Motor neuron (in vitro differentiated cells): ENCODE measurements at places on chromosomes 3 and 15.

- ATAC-seq = no peak
Observed at GRCh38 chr3:131731709-131732108, 228.9 kb upstream of the MRPL3 start.

DNA sequence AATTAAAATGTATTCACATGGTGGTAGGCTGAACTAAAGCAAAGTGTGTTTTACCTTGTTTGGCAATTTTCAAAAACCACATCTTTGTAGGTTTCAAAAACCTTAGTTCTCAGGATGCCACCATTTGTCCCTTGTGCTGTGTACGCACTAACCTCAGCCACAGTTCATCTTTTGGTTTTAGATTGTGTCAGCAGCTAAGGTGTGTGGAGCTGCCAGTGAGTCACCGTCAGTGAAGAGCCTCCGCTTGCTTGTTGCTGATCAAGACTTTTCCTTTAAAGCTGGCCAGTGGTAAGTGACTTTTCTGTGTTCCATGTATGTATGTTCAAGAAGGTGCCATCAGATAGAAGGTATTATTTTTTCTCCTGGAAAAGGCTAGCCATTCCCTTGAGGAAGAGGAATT, 21.1 kb downstream of the OXNAD1 start:
- no peak for ATAC-seq

GRCh38 chr15:64525828-64526530, 65.6 kb downstream of the ZNF609 start:
- ATAC-seq = no peak

DNA sequence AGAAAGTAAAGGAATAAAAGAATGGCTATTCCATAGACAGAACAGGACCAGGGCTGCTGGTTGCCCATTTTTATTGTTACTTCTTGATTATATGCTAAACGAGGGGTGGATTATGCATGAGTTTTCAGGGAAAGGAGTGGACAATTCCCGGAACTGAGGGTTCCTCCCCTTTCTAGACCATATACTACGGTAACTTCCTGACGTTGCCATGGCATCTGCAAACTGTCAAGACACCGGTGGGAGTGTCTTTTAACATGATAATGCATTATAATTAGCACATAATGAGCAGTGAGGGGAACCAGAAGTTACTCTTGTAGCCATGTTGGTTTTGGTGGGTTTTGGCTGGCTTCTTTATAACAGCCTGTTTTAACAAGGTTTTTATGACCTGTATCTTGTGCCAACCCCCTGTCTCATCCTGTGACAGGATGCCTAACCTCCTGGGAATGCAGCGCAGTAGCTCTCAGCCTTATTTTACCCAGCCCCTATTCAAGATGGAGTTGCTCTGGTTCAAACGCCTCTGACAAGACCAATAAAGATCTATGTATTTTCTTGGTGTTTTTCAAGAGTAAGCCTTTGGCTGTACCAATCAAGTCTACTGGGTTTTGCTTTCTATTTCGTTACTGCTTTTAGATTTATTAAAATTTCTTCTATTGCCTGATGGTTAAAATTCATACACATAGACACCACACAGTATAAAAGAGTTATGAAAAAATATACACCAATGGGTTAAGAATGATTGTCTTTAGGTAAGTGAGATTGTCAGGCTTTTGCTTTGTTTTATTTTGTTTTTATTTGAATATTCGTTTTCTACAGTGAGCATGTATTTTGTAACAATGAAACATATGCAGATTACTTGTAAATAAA, 37.4 kb upstream of the CTDSPL start:
- ATAC-seq = peak; percentile 18

- ATAC-seq = no peak
Observed at GRCh38 chr15:88747631-88748030, 55.6 kb upstream of the ACAN start.

DNA sequence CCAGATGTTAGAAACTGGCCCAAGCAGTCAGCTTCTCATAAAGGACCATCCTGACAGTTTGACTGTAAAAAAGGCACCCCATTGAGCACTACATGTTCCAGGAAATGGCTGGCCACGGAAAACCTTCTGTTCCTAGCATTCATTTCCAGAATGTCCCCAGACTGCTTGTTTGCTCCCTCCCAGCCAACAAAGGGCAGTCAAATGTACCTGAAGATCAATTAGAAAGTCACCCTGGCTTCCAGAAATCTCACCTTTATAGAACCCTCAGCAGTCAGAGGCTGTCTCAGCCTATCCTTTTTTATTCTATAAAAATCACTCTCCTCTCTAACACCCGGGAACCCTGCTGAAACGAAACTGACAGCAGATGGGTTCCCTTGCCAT, 784 bp upstream of the SAMMSON start:
- no peak for ATAC-seq

GRCh38 chr3:30332196-30333021, 274.0 kb upstream of the TGFBR2 start:
- no peak for ATAC-seq

GRCh38 chr3:191362037-191362436, 31.7 kb upstream of the UTS2B start:
- peak; percentile 24 for ATAC-seq

GRCh38 chr3:118116991-118117390, 917.7 kb downstream of the IGSF11 start:
- ATAC-seq = no peak

DNA sequence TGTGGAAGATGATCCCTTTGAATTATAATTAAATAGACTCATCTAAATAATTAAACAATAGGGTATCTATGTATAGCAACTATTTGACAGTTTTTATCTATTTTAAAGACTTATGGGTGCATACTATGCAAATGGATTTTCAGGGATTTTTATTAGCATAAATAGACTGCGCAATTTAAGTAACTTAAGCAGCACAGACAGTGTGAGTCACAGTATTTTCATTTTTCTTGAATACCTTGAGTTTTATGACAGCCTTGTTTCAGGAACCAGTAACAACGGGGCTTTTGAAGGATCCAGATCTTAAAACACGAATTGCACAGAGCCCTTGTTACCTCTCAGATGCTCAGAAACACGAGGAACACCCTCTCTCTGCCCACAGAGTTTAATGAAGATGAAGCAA, 175.5 kb upstream of the CD96 start:
- ATAC-seq = no peak

GRCh38 chr15:48876057-48876456, 1.9 kb upstream of the EID1 start:
- no peak for ATAC-seq

- peak; percentile 78 for ATAC-seq
Observed at GRCh38 chr3:177294221-177294620, 96.9 kb upstream of the TBL1XR1 start.

DNA sequence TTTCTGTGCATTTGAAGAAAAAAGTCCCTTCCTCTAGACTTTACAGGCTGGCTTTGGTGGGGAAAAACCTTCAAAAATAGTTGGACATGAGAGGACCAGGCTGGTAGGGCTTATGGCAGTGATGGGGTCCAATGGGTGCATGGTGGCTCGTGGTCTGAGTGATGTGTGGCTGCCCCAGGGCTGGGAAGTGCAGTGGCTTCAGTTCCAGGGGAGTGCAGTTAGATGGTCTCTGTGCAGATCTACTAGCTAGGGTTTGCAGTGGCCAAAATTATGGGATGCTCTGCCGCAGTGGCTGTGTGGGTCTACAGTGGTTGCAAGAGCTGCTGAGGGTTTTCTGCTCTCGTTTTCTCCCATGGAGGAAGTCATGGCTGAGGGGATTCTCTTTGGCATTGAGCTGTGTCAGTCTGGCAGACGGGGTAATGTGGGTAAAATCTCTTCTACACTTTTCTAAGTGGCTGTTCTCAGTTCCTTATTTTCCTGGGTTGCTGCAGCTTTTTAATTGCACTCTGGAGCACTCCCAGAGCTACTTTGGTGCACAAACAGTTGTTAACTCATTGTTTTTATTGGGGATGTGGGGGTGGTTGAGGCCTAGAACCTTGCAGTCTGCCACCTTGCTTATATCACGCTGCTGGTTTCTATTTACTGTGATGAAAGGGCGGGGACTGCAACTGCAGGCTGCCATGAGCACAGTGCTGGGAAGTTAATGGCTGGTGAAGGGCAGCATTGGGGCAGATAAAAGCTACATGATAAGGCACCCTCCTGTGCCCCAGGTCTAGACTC, 1324.6 kb downstream of the NSUN3 start:
- ATAC-seq = no peak

DNA sequence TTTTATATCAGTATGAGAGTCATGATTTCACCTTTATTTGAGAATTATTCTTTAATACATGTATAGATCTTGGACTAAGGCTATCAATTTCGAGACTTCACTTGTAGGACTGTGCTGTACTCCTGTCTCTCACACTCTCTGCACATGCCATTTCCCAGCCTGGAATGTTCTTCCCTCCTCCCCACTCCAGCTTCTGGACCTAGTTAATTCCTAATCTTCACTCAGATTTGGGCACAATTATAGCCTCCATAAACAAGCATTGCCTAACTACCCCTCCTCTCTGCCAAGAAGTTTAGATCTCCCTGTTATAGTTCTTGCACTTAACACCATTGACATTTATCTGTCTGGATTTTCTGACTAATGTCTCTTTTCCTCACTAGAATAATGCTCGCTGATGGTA, 88.3 kb downstream of the FHIT start:
- ATAC-seq = no peak

- ATAC-seq = no peak
Observed at GRCh38 chr15:36882487-36883131, 217.7 kb downstream of the MEIS2 start.

- ATAC-seq = no peak
Observed at GRCh38 chr3:16828815-16829214, 55.9 kb upstream of the PLCL2 start.

DNA sequence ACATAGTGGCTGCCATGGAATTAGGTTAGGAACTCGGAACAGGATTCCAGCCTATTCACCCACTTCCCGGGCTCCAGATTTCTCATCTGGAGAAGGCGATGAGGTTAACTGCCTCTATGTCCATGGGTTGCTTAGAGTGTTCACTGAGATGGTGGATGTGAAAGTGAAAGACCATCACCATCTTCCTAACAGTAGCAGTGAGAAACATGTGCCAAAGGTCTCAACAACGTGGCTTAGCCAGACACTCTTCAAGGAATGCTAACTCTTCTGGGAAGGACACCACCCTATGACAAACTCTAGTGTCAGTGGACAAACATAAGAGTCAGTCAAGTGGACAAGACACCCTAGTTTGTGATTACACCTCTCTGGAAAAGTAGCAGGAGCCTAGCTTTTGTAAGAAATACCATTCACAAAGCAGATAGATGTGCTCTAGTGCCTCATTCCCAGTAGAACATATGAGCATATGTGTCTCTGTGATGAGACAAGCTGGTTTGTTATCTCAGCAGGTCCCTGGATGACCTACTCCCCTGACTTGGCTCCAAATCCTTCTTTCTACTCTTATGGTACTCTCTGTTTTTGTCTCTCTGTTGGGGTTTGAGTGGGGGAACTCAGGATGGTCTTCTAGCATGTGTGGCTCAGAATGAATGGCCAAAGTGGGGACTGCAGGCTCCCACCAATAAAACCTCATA, 210.2 kb upstream of the WNT5A start:
- no peak for ATAC-seq
